ENCODE measurements at places on chromosomes 2 and 18. TPM values are rescaled to one million over a fixed set of nuclear protein-coding genes. Genes with fewer than 3 reads are reported as not detected.

The PNPT1 gene
- total RNA-seq: 22.0 TPM

The SMYD1 gene
- total RNA-seq: not detected

The DSEL gene
- total RNA-seq: 2.4 TPM

The KCMF1 gene
- 56.7 TPM for total RNA-seq

The AOX1 gene
- 1.4 TPM for total RNA-seq

The SLC23A3 gene
- total RNA-seq: 0.85 TPM

The TRIM43 gene
- not detected for total RNA-seq

The GPR55 gene
- 15.5 TPM for total RNA-seq

The DSC2 gene
- 0.09 TPM for total RNA-seq

The OTOS gene
- not detected for total RNA-seq

DNA sequence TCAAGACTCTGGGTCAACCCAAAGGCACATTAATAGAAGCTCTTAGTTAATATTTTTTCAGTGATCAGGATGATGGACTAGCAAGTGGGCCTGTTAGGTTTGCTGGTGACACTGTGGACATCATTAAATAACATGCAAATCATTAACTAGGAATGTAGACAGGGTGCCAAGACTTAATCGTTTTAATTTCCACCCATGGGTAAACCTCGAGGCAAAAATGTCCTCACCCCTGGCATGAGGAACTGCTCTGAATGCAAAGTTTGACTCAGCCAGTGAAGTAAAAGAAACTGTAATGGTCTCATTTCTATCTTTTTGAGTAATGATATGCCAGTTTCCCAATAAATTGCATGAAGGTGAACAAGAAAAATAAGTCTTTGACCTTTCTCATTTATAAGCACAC is 152.6 kb upstream of the MEX3C start:
- no peak for DNase-seq

- DNase-seq: no peak
Observed at GRCh38 chr2:183009249-183009899, 28.9 kb downstream of the NCKAP1 start.

DNA sequence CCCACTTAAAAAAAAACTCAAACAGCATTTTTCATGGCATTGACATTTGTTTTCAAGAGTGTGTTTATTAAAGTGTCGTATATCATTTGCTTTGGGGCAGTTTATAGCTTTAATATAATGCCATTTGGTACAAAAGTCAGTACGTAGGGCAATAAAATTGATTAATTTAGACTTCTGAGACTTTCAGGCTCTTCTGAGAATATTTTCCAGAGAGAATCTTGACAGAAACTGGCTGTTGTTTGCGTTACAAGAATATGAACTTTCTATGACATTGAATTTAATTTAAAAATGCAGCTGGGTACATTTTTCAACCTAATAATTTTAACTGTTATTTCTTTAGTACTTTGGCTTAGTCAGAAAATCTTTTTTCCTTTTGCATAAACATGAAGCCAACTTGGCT is 98.9 kb downstream of the RNF144A start:
- DNase-seq: no peak

- DNase-seq: no peak
Observed at GRCh38 chr2:204948822-204949221, 403.5 kb downstream of the PARD3B start.

GRCh38 chr2:37090019-37090477 is 5.7 kb downstream of the GPATCH11 start:
- no peak for DNase-seq

DNA sequence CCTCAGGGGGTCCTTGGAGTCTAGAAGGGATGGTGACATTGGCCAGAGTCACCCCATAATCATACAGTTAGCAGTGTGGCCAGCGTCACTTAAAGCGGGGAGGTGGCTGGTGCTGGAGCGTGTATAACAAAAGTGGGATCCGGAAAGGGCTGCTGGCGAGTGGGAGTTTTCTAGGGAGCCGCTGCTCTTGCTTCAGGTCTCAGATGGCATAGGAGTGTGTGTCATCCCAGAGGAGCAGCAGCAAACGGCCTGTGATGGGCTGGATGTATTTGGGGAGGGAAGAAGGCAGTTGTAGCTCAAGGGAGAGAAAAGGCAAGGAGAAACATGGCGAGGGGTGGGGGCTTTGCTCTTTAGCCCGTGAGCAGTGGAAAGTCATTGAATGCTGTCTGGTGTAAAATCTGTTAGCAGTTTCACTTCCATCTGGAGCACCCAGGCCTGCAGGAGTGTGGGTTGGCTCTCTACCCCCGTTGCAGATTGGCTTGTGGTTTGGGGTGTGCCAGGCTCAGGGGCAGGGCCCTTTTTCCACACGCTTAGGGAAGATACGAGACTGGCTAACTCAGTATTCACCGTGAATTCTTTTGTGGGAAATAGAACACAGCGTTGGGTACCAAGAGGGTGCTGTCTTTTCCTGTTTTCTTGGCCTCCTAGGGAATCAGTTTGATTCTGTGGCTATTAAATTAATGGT is 120.5 kb downstream of the AGAP1 start:
- no peak for DNase-seq

DNA sequence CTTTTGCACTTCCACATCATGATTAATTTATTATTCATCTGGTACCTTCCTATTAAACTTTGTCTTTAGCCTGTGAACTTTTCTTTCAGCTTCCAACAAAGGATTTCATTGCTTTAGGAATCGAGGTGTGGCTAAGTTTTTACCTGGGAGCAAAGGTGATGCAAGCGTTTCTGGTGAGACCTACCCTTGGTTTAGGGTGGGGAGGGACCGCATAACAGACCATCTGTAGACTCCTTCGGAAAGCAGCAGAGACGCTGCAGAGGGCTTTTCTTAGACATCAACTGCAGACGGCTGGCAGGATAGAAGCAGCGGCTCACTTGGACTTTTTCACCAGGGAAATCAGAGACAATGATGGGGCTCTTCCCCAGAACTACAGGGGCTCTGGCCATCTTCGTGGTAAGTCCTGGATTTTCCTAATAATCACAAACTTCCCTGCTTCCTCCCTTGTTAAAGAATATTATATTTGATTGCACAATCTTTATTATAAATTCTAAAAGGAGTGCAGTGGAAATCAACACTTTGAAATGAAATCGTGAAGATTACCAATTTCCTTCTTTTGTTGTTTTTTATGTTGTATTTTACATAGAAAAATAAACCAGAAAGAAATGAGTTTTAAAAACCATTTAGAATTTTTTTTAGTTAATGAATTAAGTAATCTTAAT is at the start of gene DSG3:
DSG3 (plus strand) TSS at position 212 of the 662 bp plus-strand sequence; CDS start at position 349, 137 bp downstream.
- DNase-seq: no peak

DNA sequence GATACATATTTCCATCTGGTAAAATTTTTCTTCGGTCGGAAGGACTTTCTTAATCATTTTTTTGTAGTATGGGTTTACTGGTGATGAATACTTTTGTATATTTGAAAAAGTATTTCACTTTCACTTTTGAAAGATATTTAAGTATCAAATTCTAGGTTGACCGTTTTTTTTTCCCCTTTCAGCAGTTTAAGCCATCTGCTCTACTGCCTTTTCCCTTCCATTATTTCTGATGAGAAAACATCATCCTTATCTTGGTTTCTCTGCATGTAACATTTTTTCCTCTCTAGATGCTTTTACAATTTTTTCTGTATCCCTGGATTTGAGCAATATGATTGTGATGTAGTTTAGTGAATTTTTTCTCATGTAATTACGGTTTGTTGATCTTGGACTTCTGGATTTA is 87.0 kb downstream of the MTX2 start:
- no peak for DNase-seq

DNA sequence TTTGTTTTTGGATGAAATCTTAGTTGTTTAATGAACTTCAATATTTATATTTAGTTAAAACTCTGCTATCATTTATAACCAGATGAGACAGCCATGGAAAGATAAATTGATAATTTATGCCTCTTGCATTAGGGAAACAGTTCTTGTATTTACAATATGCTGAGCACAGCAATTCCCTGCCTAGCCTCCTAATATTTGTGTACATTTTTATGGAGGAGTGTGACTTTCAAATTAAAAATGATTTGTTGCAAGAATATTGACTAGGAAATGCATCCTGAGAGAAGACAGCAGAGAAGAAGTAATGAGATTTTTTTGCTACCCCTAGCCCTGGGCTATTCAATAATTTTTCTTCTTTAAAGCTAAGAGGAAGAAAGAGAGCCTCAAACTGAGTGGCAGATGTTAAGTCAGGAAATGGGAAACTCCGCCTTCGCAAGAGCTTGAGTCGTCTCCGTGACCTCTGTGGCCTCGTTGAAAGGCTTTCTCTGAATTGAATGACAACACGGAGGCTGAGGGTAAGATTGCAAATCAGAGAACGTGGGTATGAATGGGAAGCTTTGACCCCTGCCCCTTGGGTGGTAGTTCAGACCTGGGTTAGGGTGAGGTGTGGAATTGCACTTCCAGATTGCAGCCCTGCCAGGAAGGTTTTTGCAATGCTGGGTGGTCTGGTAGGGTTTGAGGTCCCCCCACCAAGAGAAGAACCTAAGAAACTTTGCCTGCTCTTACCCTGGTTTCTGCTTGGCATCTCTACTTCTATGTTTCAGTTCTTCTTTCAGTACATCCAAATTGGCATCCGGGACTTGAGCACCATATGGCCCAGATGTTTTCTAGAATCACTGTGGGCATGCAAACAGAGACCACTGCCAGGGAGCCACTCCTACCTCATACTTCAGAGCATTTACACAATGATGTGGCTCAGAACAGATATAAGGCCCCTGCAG is 210.3 kb upstream of the RBMS1 start:
- DNase-seq: peak; percentile 0

DNA sequence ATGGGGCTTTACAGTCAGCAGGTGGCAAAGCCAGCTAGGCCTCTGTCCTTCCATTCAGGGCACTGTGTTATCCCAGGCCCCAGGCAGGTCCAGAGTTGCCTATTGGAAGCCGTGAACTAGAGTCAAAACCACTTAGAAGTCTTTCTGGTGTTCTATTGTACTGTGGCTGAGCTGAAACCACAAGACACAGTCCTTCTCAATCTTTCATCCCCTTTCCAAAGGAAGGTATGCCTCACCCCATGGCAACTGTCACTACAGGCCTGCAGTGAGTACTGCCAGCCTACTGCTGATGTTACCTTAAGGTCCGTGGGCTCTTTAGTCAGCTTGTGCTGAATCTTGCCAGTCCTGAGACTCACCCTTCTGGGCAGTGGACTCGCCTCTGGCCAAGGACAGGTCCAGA is 181.6 kb downstream of the GULP1 start:
- no peak for DNase-seq

GRCh38 chr2:137221797-137222492 is 456.6 kb downstream of the THSD7B start:
- no peak for DNase-seq

DNA sequence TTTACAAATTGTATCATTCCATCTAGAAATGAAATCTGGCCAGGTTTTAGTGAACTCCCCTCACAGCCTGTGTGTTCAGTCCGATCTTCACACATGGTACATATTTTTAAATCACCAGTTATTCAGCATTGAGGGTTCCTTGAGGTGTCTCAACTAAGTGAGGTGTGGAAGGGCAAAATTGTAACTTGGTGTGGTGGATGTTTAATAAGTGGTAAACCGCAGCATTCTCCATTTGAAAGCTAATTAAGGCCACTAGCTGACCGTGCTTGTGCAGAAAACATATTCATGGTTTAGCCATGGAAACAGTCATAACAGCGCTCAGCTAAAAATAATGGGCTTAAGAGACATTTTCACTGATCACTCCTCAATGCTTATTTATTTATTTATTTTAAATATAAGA is 786.2 kb upstream of the FANCL start:
- DNase-seq: no peak

GRCh38 chr2:160087854-160088745 is 25.7 kb upstream of the PLA2R1 start:
- DNase-seq: no peak

DNA sequence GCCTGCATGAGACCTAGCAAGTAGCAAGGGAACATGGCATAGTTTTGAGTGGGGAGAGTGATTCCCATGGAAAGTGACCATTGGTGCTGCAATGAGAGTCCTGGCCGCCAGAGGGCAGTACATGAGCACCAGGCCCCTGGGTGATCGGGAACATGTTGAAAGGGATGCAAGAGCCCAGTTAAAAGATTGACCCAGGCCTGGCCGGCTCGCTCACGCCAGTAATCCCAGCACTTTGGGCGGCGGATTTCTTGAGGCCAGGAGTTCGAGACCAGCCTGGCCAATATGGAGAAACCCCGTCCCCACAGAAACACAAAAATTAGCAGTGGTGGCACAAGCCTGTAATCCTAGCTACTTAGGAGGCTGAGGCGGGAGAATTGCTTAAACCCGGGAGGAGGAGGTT is 22.2 kb downstream of the FAP start:
- DNase-seq: no peak

- DNase-seq: no peak
Observed at GRCh38 chr2:241366678-241367077, 10.6 kb downstream of the FARP2 start.

DNA sequence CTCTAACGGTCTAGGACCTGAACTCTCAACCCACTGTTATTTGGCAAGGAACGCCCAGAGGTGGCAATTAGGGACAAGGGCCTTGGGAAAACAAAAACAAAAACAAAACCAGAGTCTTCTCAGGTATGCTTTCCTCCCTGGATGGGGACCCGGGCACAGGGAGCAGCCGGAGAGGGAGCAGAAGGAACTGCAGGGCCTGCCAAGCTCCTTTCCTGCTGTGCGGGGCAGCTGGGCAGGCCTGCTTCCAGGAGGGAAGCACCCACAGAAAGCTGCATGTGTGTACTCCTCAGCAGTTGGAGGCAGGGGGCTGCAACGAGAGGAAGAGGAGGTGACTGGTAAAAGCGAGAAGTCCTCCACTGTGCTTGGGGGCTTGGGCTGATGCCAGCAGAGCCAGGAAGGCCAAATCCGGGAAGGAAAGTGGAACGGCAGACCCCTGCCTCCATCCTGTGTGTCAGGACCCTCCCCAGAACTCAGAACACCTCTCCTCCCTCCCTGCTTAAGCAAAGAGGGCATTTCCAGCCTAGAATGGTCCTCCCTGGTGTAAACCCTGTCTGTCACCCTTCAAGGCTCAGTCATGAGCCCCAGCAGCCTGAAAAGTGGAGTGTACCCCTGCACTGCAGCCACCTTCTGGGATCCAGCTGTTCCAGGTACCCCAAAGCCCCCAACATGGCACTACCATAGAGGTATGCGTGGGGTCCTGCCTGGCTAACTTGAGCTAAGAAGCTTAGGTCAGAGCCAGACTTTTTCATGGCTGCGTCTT is 56.3 kb downstream of the DNMT3A start:
- no peak for DNase-seq

GRCh38 chr2:190847504-190848081 is 33.0 kb upstream of the GLS start:
- no peak for DNase-seq

DNA sequence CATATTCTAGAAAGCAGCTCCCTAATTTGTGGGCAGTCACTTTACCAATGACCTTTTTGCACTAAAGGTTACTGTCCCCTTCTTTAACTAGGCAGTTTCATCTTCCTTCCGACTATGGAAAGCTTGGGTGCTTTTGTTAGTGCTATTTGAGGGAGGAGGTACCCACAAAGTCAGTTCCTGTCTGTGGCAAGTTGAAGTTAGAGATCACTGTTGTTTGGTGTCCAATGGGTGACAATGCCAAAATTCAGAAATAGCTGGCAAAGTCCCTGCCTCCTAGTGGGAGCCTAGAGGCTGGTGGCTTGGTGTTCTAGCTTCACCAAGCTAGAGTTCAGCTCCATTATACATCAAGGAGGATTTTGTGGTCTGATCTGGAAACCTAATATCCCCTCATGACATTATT is 87.1 kb upstream of the PNPT1 start:
- no peak for DNase-seq

GRCh38 chr2:160294339-160294803 is 94.3 kb upstream of the ITGB6 start:
- DNase-seq: no peak

All from T-cell (primary cell).